ENCODE measurements at places on chromosomes 1 and 21.

- H3K36me3 ChIP-seq: no peaks in the 10 kb centered on the region
- no peaks in the 10 kb centered on the region for H3K27me3 ChIP-seq
- no peak overlapping the region for H3K27ac ChIP-seq
Observed at GRCh38 chr1:153251562-153251961, 7.9 kb upstream of the LORICRIN start.

- no peaks in the 10 kb centered on the region for H3K27me3 ChIP-seq
- H3K27ac ChIP-seq: no peak overlapping the region
- H3K4me3 ChIP-seq: no peak overlapping the region
- H3K4me1 ChIP-seq: no peaks in the 10 kb centered on the region
- H3K36me3 ChIP-seq: no peaks in the 10 kb centered on the region
Observed at GRCh38 chr1:165129568-165130164, 226.8 kb downstream of the LMX1A start.

- DNase-seq: no peak
- H3K4me1 ChIP-seq: peaks cover 14% of the 10 kb centered on the region
- no peaks in the 10 kb centered on the region for H3K36me3 ChIP-seq
- H3K4me3 ChIP-seq: no peak overlapping the region
- H3K27ac ChIP-seq: no peak overlapping the region
Observed at GRCh38 chr21:42777064-42777756, 102.1 kb downstream of the WDR4 start.

DNA sequence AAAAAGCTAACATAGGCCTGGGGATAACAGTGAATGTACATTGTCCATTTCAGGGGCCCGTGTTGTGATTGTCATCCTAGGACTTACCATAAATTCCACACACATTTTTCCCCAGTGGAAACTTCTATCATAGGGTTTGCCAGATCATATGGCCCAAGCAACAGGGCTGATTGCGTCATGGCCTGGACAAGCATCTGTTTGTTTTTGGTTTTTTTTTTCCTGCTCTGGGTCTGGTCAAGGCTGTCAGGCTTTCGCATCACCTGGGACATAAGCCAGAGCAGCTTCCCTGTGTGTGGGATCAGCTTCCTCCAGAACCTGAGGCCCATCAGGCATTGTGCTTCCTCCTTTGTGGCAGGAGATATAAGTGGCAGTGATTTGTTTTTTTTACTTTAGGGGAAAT is 598.5 kb upstream of the USP24 start:
- no peak for DNase-seq
- H3K4me3 ChIP-seq: no peak overlapping the region
- H3K27me3 ChIP-seq: no peaks in the 10 kb centered on the region
- no peaks in the 10 kb centered on the region for H3K36me3 ChIP-seq

- H3K4me1 ChIP-seq: no peaks in the 10 kb centered on the region
- H3K4me3 ChIP-seq: no peak overlapping the region
- no peaks in the 10 kb centered on the region for H3K27me3 ChIP-seq
- no peak for DNase-seq
- no peak overlapping the region for H3K27ac ChIP-seq
Observed at GRCh38 chr1:181656491-181656890, 173.2 kb downstream of the CACNA1E start.

GRCh38 chr1:227397354-227397978 is 79.2 kb upstream of the CDC42BPA start:
- H3K4me3 ChIP-seq: no peak overlapping the region
- peak overlapping the region; percentile 70 for H3K27ac ChIP-seq
- H3K27me3 ChIP-seq: no peaks in the 10 kb centered on the region
- no peaks in the 10 kb centered on the region for H3K4me1 ChIP-seq
- DNase-seq: no peak

DNA sequence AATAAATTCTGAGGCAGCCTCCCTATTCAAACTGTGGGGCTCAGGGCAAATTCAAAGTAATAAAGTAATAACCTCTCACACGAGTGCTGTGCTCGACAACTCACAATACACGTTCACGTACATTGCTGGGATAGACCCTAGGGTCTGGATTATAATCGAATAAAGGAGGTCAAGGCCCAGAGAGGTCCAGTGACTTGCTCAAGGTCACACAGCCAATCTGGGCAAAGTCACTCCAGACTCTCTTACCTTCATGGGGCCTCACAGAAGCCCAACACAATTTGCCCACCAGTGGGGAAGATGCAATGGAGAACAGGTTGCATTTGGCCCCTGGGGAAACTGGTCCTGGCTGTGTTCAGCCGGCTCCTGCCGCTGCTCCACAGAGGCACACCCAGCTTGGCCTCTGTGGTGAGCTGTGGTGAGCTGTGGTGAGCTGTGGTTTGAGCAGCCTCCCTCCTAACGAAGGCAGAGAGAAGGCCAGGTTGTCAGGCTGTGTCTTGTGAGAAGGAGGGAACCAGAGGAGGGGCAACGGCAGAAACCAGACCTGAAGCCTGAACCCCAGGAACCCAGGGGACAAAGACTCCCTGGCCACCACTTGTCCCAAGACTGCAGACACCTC is 35.1 kb downstream of the NUAK2 start:
- H3K27me3 ChIP-seq: no peaks in the 10 kb centered on the region
- H3K27ac ChIP-seq: peak overlapping the region; percentile 7
- H3K36me3 ChIP-seq: no peaks in the 10 kb centered on the region

DNA sequence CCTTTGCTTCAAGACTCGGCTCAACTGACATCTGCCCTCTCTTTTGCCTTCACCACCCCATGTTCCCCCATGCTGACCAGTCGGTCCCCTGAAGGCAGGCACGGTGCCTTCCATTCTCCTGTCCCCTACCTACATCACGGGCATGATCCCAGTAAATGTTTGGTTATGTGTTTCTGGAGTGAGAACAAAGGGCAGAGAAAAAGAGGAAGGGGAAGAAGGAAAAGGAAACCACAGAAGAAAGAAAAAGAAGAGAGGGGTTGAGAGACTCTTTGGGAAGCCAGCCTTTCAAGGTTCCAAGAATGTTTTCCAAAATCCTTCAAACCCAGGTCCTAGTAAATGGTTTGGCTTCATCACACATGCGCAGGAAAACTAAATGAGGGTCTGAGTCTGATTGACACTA is 84.9 kb downstream of the CDC7 start:
- H3K27me3 ChIP-seq: no peaks in the 10 kb centered on the region
- no peak overlapping the region for H3K4me3 ChIP-seq
- no peak for DNase-seq
- H3K4me1 ChIP-seq: no peaks in the 10 kb centered on the region
- H3K27ac ChIP-seq: no peak overlapping the region

DNA sequence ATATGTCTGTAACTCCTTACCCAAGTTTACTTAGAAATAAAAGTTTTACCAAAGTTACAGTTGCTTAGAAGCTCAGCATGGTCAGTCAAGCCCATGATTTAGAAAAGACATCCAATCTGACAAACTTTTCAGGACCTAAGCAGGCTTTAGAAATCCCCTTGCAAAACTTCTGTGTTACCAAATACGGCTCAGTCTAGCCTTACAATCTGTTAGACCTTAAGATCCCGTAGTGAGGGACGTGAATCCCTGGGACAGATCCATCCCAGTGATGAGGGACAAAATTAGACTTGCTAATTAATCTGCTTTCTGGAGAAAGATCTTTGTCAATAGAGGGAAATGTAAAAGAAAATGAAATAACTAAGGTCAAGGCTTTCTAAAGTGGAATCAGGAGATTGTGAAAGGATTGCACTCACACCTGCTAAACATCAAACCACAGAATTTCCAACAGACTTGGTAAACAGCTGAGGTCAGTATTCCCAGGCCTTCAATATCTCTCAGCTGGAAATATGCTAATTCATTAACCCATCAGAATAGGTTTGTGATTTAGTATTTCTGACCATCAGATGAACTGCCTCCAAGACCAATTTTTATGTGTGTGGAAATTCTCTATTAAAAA is 375.3 kb downstream of the DUSP10 start:
- no peak overlapping the region for H3K27ac ChIP-seq
- H3K4me1 ChIP-seq: no peaks in the 10 kb centered on the region
- H3K27me3 ChIP-seq: peaks cover 5% of the 10 kb centered on the region
- no peak for DNase-seq

DNA sequence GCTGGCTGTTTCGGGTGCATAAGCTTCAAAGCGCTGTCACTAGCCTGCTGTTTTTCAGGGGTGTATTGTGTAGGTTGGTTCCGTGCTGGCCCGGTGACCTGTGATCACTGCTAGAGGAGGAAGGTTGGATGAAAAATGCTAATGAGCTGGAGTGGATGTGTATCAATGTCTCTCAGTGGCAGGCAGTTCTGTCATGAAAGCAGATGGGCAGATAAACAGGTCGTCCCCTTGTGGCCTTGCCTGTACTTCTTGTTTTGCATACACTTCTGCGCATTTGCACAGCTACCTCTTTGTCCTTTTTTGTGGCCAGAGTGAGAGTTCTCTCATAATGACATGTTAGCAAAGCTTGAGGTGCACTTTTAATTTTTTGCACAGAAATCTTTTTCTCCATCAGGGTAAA is 2.9 kb downstream of the SELENON start:
- no peaks in the 10 kb centered on the region for H3K27me3 ChIP-seq
- no peaks in the 10 kb centered on the region for H3K36me3 ChIP-seq
- no peak for DNase-seq
- no peak overlapping the region for H3K4me3 ChIP-seq

- H3K4me1 ChIP-seq: no peaks in the 10 kb centered on the region
- no peak for DNase-seq
- no peaks in the 10 kb centered on the region for H3K36me3 ChIP-seq
- H3K27me3 ChIP-seq: no peaks in the 10 kb centered on the region
- H3K4me3 ChIP-seq: no peak overlapping the region
Observed at GRCh38 chr1:210536254-210536961, 207.7 kb downstream of the HHAT start.

GRCh38 chr1:90591970-90592356 is 125.1 kb downstream of the BARHL2 start:
- H3K4me3 ChIP-seq: no peak overlapping the region
- DNase-seq: no peak

GRCh38 chr1:70090141-70090540 is 115.2 kb downstream of the LRRC40 start:
- H3K4me3 ChIP-seq: no peak overlapping the region
- H3K4me1 ChIP-seq: no peaks in the 10 kb centered on the region
- H3K27ac ChIP-seq: no peak overlapping the region
- no peaks in the 10 kb centered on the region for H3K36me3 ChIP-seq
- H3K27me3 ChIP-seq: no peaks in the 10 kb centered on the region

GRCh38 chr1:218376722-218377121 is 31.6 kb downstream of the TGFB2 start:
- H3K27ac ChIP-seq: no peak overlapping the region
- H3K27me3 ChIP-seq: no peaks in the 10 kb centered on the region
- no peaks in the 10 kb centered on the region for H3K36me3 ChIP-seq

DNA sequence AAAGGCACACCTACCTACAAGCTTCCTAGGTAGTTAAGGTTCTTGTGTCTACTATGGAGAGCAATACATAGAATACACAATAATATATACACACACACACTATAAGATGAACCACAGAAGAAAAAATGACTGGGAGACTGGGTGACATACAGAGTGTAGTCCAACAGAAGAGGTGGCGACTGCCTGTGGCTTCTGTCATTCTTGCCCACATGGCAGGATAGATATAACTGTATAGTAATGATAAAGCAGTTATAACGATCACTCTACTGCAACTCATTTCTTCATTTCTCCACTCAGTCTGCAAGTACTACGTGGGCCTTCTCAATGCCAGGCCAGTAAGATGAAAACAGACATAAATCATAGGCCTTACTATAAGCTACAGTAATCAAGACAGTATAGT is 113.8 kb upstream of the EDN2 start:
- no peaks in the 10 kb centered on the region for H3K27me3 ChIP-seq
- H3K36me3 ChIP-seq: no peaks in the 10 kb centered on the region
- no peak for DNase-seq

- H3K4me1 ChIP-seq: no peaks in the 10 kb centered on the region
- H3K4me3 ChIP-seq: no peak overlapping the region
- no peak overlapping the region for H3K27ac ChIP-seq
- H3K27me3 ChIP-seq: no peaks in the 10 kb centered on the region
- DNase-seq: no peak
Observed at GRCh38 chr1:35377555-35377954, 109.0 kb downstream of the ZMYM4 start.

GRCh38 chr1:87926131-87926830 is 597.6 kb downstream of the LMO4 start:
- no peak for DNase-seq
- no peaks in the 10 kb centered on the region for H3K27me3 ChIP-seq
- no peaks in the 10 kb centered on the region for H3K4me1 ChIP-seq
- H3K4me3 ChIP-seq: no peak overlapping the region

DNA sequence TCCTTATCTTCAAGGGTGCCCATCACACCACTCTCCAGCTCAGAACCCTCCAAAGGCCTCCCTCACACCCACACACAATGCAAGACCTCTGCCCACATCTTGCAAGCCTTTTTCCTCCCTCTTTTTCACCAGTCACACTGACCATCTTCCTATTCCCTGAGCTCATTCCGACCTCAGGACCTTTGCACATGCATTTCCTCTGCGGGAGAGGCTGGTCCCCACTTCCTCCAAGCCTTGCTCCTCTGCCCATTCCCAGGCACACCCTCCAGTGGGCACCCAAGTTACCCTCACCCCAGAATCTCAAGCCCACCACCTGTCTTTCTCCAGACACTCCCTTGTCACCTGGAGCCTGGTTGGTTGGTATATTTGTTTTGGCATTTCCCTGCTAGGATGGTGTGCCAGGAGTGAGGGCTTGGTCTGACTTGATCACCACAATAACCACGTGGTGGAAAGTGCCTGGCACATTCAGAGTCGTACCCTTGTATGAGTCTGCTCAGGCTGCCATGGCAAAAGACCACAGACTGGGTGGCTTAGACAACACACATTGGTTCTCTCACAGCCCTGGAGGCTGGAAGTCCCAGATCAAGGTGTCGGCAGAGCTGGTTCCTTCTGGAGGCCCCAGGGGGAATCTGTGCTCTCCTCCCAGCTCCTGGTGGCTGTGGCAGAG is 13.2 kb downstream of the MX2 start:
- peaks cover 30% of the 10 kb centered on the region for H3K4me1 ChIP-seq
- no peaks in the 10 kb centered on the region for H3K27me3 ChIP-seq
- no peak overlapping the region for H3K27ac ChIP-seq

- no peak overlapping the region for H3K4me3 ChIP-seq
- H3K27ac ChIP-seq: no peak overlapping the region
- DNase-seq: no peak
- H3K4me1 ChIP-seq: peaks cover 39% of the 10 kb centered on the region
- H3K36me3 ChIP-seq: no peaks in the 10 kb centered on the region
Observed at GRCh38 chr1:17185485-17185860, 19.5 kb upstream of the PADI1 start.

DNA sequence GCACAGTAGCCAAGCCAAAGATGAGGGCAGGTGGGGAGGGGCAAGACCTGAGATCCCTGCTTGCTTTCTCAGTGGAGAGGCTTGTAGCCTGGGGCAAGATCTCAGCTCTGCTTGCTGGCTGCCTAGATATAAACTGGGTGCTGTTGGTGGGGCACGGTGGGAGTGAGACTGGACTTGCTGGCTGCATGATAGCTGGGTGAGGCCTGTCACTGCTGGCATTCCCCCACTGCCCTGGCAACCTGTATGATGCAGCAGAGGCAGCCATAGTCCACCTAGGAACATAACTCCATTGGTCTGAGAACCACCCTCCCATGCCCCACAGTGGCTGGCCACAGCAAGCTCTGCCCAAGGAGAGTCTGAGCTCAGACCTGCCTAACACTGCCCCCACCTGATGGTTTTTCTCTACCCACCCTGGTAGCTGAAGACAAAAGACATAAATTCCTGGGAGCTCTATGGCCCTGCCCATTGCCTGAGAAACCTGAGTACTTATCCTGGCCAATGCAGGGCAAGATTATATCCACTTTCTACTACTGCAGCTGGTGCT is 261.9 kb upstream of the DEPDC1 start:
- H3K36me3 ChIP-seq: no peaks in the 10 kb centered on the region
- H3K4me3 ChIP-seq: no peak overlapping the region
- DNase-seq: no peak
- H3K4me1 ChIP-seq: no peaks in the 10 kb centered on the region
- no peak overlapping the region for H3K27ac ChIP-seq
- no peaks in the 10 kb centered on the region for H3K27me3 ChIP-seq

GRCh38 chr1:18877282-18877681 is 17.8 kb upstream of the TAS1R2 start:
- no peak for DNase-seq
- no peaks in the 10 kb centered on the region for H3K36me3 ChIP-seq
- no peaks in the 10 kb centered on the region for H3K27me3 ChIP-seq
- no peaks in the 10 kb centered on the region for H3K4me1 ChIP-seq
- no peak overlapping the region for H3K4me3 ChIP-seq

Data from CD8-positive, alpha-beta memory T cell (primary cell).